ENCODE measurements at places on chromosomes 12 and 14.

- DNase-seq = peak; percentile 86
Observed at GRCh38 chr12:122669397-122670070, 33.6 kb downstream of the HCAR2 start.

- no peak for DNase-seq
Observed at GRCh38 chr12:91639327-91639726, 456.7 kb upstream of the DCN start.

GRCh38 chr14:91385224-91385623 lies 32.4 kb downstream of the CCDC88C start:
- no peak for DNase-seq

GRCh38 chr12:66638666-66639065 lies 40.2 kb downstream of the GRIP1 start:
- no peak for DNase-seq

DNA sequence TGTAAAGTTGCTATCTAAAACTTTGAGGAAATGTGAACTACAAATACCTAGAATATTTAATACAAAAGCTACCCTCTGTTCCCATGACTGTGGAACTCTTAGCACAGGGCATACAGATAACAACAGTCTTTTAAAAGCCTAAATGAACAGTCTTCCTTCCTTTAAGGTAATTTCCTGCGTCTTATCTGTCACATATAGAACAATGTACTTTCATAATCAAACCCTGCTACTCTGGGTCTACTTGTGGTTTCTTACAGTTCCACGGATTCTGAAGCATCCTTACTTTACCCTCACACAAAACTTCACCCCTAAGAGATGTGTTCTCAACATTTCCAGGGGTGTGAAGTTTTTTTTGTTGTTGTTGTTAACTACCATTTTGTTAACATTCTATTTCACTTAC lies 5.1 kb downstream of the PKP2 start:
- no peak for DNase-seq

DNA sequence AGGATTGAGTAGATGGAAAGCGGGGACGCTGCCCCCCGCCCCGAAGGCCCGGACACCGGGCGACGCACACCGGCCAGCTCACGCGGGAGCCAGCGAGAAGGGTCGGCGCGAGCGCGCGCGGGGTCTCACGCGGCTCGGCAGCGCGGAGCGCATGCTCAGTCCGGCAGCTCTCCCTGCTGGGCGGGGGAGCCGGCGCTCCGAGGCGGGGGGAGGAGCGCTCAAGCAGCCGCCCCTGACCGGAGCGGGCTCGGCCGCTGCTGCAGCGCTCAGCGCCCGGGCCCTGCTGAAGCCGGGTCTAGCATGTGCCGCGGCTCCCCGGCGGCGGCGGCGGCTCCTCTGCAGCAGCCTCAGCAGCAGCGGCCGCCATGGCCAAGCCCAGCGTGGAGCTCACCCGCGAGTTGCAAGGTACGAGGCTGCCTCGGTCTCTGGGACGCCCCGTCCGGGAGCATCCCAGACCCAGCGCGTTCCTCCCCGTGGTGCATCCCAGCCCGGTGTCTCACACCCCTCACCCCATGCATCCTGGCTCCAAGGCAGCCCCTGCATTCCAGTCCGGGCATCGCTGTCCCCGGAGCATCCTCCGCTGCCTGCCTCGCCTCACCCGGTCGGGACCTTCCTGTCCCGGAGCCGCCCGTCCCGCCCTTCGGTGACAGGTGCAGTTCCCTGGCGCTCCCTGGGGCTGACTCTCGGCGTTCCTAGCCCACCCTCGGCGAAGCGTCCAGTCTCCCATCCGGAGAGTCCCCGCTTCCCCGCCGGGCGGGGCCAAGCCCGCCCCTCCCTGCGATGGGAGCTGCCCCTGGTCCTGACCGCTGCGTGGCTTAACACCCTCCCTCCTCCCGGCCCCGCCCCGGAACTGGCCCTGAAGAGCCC lies at the start of gene CARMIL3:
Gene CARMIL3, plus strand, starts transcription at position 221 of the 867 bp plus-strand sequence. Its CDS starts 145 bp downstream, at position 366.
- no peak for DNase-seq

GRCh38 chr14:28767030-28767852 lies 654 bp downstream of the FOXG1 start:
- DNase-seq = no peak

DNA sequence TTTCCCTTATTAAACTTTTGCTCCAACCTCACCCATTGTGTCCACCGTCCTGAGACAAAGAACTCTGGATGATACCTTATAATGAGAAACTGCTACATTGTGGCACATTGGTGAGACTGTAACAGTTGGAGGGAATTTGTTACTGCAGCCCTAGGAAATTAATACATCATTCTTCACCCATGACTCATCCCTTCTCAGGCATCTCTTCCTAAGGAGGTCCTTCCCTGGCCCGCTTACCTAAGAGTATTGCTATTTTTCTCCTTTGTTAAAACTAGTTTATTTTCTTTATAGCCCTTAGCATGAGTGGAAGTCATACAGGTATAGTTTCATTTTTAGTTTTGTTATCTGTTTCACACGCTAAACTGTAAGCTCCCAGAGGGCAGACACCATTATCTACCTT lies 87.1 kb downstream of the TMEM260 start:
- DNase-seq = peak; percentile 31

DNA sequence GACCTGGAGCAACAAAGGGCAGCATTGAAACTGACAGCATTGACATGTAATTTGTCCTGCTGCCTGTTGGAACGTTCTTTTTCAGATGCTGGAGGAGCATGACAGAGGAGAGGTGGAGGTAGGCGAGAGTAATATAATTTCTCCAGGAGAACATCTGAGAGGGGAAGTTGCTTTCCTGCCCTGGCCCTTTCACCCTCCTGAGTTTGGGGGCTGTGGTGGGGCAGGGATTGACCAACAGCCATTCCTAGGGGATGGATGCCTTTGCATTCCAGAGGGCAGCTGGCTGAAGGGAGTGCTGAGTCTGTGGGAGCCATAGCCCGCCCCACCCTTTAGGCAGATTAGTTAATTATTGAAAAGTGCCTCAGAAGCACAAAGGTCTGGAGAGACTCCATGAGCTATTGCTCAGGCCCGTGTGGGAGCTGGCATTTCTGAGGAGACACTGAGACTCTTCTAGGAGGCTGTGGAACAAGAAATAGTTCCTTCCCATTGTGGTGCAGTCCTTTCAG lies 73.5 kb downstream of the ARF6 start:
- DNase-seq = no peak

GRCh38 chr12:93748672-93749383 lies 71.7 kb downstream of the CRADD start:
- DNase-seq = no peak

DNA sequence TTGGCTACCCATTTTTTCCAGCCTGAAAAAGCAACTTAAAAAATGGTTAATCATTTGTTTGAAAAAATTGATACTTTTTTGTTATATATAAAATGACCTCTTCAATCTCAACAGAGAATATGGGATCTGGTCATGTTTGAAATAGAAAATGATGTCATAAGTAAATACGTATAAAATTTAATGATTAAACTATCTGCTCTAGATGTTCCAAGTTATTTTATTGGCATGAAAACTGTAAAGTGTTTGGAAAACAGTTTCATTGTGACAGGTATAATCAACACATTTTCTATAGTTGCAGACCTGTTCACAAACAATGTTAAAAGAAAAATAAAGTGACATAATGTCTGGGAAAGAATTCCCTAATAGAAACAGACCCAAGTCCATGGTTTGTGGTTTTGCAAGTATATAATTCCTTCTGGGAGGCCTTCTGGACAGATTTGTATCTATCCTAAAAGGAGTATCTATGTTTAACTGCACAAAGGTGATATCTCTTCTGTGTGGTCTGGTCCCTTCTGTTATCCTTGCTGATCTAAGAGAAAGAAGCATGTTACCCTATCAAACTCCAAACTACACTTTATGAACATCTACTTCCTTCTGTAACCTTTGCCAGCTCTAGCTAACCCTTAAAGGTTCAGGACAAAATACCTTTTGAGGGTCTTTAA lies 39.5 kb upstream of the LRIG3 start:
- no peak for DNase-seq

DNA sequence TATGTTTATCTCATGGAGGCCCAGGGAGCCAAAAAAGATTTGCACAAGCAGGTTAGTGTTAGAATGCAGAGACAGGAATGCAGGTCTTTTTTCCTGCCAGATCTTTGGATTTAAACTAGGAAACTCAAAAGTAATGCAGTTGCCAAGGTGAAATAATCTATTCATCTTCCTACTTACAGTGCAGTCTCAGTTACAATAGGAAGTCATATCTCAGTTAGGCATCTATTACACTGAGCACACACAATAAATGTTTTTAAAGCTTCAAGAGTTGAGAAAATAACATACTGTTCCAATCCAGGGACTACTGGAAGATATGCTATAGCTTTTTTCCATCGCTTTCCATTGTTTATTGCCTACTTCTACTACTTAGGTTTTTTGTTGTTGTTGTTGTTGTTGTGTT lies 279.3 kb upstream of the E2F7 start:
- DNase-seq = no peak

All from HS-5 (cell line).